Regular cardiac myocyte (primary cell): ENCODE measurements at places on chromosomes 4 and X. TPM values are rescaled to one million over a fixed set of nuclear protein-coding genes. Genes with fewer than 3 reads are reported as not detected.

TLR6 gene
- 2.3 and 2.5 TPM in 2 replicates for total RNA-seq

LUZP4 gene
- not detected in 2 replicates for total RNA-seq

MCF2 gene
- not detected in 2 replicates for total RNA-seq

MAPK10 gene
- total RNA-seq: 3.3 and 8.5 TPM in 2 replicates

HEPH gene
- 17.3 and 50.5 TPM in 2 replicates for total RNA-seq

PRR32 gene
- total RNA-seq: not detected in 2 replicates
